Uterus (tissue), 4 donors: ENCODE measurements at places on chromosomes 3 and 15.

DNA sequence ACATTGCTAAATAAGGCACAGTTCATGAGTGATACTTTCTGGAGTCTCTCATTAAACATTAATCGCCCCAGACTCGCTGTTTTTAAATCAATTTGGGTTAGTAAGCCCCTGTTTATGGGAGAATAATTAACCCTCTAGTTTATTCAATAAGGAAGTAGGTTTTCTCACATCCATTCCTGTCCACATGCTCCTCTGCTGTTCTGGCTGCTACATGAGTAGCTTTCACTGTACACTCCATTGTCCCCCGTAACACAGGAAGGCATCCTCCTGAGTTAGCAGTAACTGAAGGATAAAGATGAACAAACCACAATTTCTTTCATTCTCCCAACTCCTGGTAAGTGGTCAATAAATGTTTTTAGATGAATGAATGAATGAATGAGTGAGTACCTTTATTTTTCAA, 378.5 kb downstream of the DIPK2A start:
- DNase-seq, result no peak

- DNase-seq, result no peak
These were observed 2.0 kb downstream of the MESP1 start for GRCh38 chr15:89749054-89749453.

DNA sequence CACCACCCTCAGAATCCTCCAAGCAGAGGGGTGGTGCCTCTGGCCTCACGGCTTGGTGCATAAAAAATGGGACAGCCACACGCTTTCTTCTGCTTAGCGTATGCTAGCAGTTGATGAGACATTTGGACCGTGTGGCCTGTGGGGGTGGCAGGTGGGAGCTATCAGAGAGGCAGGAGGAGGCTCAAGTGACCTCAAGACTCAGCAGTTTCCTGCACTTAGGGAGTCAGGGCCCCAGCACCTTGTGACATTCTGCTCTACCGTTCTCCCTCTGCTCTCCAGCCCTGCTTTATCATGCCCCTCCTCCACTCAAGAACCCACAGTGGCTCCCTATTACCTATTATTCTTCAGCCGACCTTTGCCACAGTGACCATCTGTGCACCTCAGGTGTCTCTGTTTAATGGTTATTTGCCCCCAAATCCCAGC, 41.0 kb upstream of the CGNL1 start:
- DNase-seq, result no peak

- DNase-seq, result no peak
These were observed 4.6 kb downstream of the VPS8 start for GRCh38 chr3:184816614-184817013.

DNA sequence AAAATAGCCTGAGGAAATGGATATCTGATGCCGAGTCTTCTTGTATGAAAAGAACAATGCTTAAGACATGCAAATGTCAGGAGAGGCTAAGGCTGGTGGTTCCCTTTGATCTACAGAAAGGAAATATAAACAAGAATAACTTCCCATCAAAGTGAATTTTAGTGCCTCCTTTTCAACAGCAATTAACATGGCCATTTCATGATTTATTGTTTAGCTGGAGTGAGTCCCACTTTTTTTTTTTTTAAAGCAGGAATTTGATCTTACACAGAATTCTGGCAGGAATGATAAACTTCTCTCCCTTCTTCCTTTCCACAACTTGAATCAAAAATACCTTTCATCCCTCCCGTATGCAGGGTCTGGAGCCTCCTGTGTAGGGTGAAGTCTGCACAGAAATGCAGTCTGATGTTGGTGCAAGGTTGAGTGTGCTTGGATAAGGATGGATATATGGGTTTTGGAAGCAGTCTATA, 287.0 kb downstream of the MEX3B start:
- no peak for DNase-seq

DNA sequence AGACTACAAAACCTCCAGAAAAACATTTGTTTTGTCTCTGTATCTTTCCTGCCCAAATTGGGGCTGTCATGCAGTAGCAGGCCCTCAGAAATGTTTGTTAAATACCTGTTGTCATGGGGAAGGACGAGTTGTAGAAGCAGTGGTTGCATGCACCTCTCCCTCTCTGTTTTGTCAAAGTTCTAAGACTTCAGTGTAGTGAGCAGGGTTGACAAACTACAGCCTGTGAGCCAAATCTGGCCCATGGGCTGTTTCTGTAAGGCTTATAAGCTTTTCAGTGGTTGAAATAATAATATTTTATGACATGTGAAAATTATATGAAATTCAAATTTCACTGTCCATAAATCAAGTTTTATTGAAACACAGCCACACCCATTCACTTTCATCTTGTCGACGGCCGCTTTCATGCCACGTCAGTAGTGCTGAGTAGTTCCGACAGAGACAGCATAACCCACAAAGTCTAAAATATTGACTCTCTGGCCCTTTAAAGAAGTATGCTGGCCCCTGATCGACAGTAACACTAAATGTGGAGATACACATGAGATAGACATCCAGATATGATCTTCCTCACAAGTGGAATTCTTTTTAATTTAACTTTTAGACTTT, 102.9 kb downstream of the PDZRN3 start:
- no peak for DNase-seq

DNA sequence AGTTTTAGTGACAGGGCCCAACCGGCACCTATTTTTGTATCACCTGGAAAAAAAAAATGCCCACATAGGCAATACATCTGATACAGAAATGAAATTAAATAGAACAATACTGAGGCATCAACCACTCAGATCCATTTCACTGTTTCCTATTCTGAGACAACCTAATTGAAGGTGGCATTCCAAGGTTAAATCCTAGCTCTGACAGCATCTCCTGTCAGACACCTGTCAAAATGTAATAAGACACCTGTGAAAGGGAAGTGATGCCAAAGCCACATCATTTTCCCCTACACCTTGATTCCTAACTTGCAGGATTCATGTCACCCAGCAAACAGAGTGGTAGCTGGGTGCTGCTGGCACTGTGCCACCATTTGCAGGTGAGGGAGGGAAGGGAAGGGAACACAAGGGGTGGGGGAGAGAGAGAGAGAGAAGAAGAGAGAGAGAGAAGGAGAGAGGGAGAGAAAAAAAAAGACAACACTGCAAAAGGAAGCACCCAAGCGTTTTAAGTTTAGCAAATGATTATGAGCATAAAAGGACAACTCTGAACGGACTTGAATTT, 1044.6 kb upstream of the CFAP20DC start:
- DNase-seq, result no peak

GRCh38 chr3:45002720-45003119, 23.4 kb upstream of the CLEC3B start:
- no peak for DNase-seq

DNA sequence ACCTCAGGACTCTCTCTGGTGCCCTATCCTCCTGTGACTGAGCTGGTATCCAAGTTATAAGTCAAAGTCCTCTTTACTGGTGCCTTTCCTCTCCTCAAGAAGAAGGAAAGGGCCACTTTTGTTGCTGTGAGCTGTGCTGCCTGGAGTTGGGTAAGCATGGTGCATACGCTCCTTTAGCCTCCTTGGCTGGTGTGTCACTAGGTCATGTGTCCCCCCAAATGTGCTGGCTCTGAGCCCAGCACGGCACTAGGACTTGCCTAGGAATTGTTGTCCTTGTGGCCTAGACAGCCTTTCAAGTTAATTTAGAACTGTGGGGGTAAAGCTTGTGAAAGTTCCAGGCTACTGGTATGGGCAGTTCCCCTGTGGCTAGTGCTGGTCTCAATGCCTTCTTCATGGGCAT, 113.8 kb downstream of the UBE2E2 start:
- no peak for DNase-seq

DNA sequence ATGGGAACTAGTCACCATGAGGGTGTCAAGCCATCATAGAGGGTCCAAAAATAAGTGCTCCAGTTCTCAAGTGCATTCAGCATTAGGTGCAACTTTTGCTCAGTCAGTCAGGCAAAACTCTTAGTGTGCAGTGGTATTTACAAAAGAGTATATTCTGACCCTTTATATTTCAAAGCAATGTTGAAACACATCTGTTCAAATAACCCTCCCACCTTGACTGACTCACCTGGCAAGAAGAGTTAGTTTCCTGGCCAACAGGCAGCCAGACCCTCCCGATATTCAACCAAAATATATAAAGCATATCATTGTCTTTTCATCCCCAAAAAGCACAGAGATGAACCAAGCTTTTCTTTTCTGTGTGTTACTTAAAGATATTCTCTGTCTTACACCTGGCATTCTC, 7.6 kb upstream of the COL8A1 start:
- DNase-seq, result no peak

DNA sequence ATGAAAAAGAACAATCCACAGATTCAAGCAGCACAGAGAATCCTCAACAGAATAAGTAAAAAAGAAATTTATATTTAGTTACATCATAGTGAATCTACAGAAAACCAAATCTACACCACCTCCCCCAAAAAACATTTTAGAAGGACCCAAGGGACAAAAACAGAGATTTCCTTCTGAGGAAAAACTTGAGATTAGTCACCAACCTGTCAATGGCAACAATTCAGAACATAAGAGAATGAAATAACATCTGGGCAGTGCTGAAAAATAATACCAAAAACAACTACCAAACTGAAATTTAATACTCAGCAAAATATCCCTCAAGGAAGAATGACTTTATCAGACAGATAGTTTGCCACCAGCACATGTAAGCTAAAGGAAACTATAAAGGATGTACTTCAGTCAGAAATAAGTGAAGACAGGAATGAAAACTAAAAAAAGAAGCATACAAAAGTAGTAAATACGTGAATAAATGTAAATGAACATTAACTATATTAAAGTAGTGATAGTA, 260.7 kb downstream of the ULK4 start:
- DNase-seq, result no peak
